Uterus (tissue), 4 donors: ENCODE measurements at places on chromosomes 3 and 15.

DNA sequence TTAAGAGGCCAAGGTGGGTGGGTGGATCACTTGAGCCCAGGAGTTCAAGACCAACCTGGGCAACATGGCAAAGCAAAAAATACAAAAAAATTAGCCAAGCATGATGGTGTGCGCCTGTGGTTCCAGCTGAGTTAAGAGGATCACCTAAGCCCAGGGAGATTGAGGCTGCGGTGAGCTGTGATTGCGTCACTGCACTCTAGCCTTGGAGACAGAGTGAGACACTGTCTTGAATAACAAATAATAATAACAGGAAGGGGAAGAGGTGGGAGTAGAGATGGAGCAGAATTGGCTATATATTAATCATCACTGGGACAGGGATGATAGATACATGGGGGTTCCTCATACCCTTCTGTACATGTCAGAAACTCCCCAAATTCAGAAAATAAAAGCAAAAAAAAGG is 23.8 kb upstream of the NMB start:
- no peaks in the 10 kb centered on the region for H3K4me1 ChIP-seq
- no peak overlapping the region for H3K4me3 ChIP-seq

GRCh38 chr15:39499681-39500080 is 81.2 kb upstream of the THBS1 start:
- H3K27ac ChIP-seq, result peak overlapping the region; percentile 77
- DNase-seq, result no peak
- no peaks in the 10 kb centered on the region for H3K36me3 ChIP-seq
- no peaks in the 10 kb centered on the region for H3K27me3 ChIP-seq
- H3K4me3 ChIP-seq, result no peak overlapping the region

DNA sequence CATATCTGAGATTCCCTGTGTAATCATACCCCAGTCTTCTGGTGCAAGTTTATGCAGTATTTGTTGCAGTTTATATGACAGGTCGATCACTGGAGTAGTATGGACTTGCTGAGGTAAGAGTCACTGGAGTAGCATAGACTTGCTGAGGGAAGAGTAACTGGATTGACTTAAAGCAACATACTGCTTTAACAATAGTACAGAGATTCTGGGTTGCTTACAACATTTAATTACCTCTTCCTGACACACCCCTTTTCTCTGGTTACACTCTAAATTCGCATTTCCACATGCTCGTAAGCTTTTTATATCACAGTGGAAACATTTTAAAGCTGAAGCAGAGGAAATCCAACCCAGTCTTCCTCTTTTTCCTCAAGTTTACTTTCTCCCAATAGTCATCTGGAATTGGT is 11.8 kb downstream of the AAGAB start:
- no peak overlapping the region for H3K4me3 ChIP-seq

DNA sequence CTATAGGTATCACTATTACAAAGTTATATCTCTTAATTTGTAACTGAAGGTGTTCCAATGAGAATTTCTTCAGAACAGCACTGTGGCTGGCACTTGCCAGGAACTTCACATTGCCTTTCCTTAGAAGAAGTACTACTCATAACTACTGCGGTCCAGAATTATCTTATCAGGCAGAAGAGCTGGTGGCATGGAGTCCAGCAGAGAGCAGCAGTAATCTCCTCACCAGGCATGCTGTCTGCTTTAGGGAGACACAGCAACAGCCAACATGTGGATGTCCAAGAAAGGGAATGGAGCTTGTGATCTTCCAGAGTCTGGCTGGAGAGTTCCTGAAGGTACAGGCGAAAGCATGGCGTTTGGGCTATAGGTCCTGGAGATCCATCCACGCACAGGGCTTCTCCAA is 919.7 kb upstream of the NR2F2 start:
- no peaks in the 10 kb centered on the region for H3K4me1 ChIP-seq
- no peak overlapping the region for H3K27ac ChIP-seq
- no peaks in the 10 kb centered on the region for H3K36me3 ChIP-seq
- DNase-seq, result no peak

- H3K27ac ChIP-seq, result no peak overlapping the region
- DNase-seq, result no peak
- H3K36me3 ChIP-seq, result no peaks in the 10 kb centered on the region
- H3K4me1 ChIP-seq, result no peaks in the 10 kb centered on the region
Observed at GRCh38 chr3:127915937-127916493, 983 bp downstream of the KBTBD12 start.

DNA sequence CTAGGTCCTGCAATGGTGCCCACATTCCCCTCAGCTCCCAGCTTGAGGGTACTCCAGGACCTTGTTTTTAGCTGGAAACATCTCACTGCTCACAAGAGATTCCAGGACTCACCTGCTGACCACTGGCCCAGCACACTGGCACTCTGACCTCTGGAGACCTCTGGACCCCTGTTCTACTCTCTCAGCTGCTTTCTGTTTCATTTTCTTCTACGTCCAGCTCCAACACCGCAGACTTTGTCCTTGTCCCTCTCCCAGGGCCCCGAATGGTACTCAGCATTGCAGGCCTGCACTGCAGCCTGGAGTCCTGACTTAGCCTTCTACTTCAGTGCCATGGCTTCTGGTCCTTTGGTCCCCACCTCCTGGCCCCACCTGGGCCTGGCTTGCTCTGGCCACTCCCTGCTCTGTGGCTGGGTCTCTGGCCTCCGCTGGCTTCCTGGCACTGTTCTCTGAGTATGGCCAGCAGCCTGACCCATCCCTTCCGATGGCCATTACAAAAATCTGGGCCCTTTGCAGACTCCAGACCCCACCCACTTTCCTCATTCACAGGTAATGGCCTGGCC is 27.9 kb downstream of the KY start:
- DNase-seq, result no peak
- H3K4me1 ChIP-seq, result no peaks in the 10 kb centered on the region
- no peaks in the 10 kb centered on the region for H3K36me3 ChIP-seq
- H3K27ac ChIP-seq, result no peak overlapping the region
- H3K27me3 ChIP-seq, result no peaks in the 10 kb centered on the region
- H3K4me3 ChIP-seq, result no peak overlapping the region

- H3K27me3 ChIP-seq, result no peaks in the 10 kb centered on the region
- peak overlapping the region; percentile 84 for H3K27ac ChIP-seq
- DNase-seq, result no peak
- H3K36me3 ChIP-seq, result no peaks in the 10 kb centered on the region
- peaks cover 50% of the 10 kb centered on the region for H3K4me1 ChIP-seq
Observed at GRCh38 chr3:129593595-129594339, 12.7 kb downstream of the PLXND1 start.

- H3K27ac ChIP-seq, result no peak overlapping the region
- H3K36me3 ChIP-seq, result no peaks in the 10 kb centered on the region
- no peak overlapping the region for H3K4me3 ChIP-seq
- H3K27me3 ChIP-seq, result no peaks in the 10 kb centered on the region
- no peaks in the 10 kb centered on the region for H3K4me1 ChIP-seq
- no peak for DNase-seq
Observed at GRCh38 chr3:5699811-5700210, 512.3 kb downstream of the EDEM1 start.

DNA sequence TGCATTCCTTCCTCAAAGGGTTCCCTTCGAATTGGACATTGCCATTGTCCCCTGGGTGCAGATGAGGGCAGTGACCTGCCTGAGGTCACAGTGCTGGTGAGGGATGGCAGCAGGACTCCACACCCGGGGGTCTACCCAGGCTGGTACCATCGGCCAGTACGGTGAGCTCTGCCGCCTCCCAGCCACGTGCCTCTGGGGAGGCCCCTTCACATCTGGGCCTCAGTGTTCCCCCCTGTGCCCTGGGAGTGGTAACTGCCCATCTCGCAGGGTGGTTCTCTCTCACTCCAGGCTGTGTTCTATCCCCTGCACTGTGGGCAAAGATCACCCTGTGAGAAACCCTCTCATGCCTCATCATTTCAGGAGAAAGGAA is 99.4 kb upstream of the IQSEC1 start:
- no peak for DNase-seq
- no peaks in the 10 kb centered on the region for H3K36me3 ChIP-seq
- H3K4me3 ChIP-seq, result no peak overlapping the region
- no peak overlapping the region for H3K27ac ChIP-seq
- H3K27me3 ChIP-seq, result no peaks in the 10 kb centered on the region

- no peak overlapping the region for H3K4me3 ChIP-seq
- no peaks in the 10 kb centered on the region for H3K27me3 ChIP-seq
- no peaks in the 10 kb centered on the region for H3K36me3 ChIP-seq
- H3K4me1 ChIP-seq, result no peaks in the 10 kb centered on the region
- no peak for DNase-seq
- H3K27ac ChIP-seq, result no peak overlapping the region
Observed at GRCh38 chr3:27378331-27378730, 9.1 kb upstream of the NEK10 start.

DNA sequence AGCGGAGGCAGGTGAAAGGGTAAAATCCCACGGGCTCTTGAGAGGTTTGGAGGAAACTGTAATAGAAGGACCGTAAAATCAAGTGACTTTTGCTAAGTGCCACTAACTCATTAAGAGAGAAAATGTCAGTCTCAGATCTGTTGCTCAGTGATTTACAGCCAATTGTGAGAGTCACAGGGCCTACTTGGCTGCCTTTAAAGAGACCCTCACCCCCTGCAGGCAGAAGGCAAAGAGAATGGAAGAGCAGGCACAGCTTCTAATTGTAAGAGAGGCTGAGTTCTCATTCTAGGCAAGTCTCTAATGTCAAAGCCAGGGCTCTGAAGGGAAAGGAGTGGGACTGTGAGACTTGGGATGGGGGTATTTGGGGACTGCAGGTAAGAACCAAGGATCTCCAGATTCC is 9.3 kb upstream of the SYNM start:
- H3K27ac ChIP-seq, result no peak overlapping the region
- H3K27me3 ChIP-seq, result no peaks in the 10 kb centered on the region
- H3K36me3 ChIP-seq, result no peaks in the 10 kb centered on the region
- no peak for DNase-seq
- no peak overlapping the region for H3K4me3 ChIP-seq

DNA sequence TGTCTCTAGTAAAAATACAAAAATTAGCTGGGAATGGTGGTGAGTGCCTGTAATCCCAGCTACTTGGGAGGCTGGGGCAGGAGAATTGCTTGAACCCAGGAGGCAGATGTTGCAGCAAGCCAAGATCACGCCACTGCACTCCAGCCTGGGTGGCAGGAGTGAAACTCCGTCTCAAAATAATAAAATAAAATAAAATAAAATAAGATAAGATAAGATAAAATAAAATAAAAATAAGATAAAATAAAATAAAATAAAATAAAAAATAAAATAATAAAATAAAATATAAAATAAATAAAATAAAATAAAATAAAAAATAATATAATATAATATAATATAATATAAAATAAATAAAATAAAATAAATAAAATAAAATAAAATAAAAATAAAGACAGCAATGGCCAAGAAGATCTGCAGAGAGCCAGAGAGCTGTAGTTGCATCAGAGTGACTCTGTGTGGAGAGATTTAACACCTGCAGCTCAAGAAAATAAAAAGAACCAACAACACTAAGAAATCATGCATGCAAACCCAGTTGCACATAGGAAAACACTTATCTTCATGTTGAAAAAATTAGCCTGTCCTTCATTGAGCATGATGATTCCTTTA is 25.9 kb downstream of the LIPH start:
- H3K4me1 ChIP-seq, result no peaks in the 10 kb centered on the region
- no peak for DNase-seq
- no peaks in the 10 kb centered on the region for H3K27me3 ChIP-seq
- H3K27ac ChIP-seq, result no peak overlapping the region
- no peak overlapping the region for H3K4me3 ChIP-seq
- H3K36me3 ChIP-seq, result no peaks in the 10 kb centered on the region

DNA sequence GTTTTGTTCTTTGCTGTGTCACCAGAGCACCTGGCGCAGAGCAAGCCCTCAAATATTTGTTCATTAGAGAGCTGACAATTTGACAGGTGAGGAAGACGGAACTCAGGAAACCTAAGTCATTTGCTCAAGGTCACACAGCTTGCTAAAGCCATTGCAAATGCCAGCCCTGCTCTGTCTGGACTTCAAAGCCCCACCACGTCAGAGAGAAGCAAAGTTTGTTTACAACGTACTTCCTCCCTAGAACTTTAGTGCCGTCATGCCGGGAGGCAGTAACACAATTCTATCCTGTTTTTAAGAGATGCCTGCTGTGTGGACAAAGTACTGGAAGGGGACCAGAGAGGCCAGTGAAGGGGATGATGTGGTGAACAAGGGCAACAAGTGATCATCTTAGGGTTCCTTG is 216.6 kb upstream of the PRICKLE2 start:
- H3K4me3 ChIP-seq, result no peak overlapping the region
- H3K4me1 ChIP-seq, result no peaks in the 10 kb centered on the region
- no peaks in the 10 kb centered on the region for H3K36me3 ChIP-seq
- no peaks in the 10 kb centered on the region for H3K27me3 ChIP-seq

DNA sequence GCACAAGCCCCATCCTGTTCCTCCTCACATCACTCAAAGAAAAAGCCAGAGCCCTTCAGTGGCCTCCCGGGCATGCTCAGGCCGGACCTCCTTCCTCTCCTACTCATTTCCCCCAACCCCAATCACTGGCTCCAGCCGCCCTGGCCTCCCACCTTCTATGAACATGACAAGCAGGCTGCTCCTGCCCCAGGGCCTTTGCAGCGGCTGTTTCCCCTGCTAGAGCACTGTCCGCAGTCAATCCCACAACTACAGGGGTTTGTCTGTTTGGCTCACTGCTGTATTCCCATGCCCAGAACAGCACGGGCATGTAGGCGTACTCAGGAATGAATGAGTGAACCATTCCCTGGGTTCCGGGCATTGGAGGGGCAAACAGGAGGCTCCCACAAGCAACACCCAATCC is 139.8 kb upstream of the PRR20G start:
- H3K27ac ChIP-seq, result no peak overlapping the region
- H3K4me1 ChIP-seq, result no peaks in the 10 kb centered on the region
- H3K27me3 ChIP-seq, result no peaks in the 10 kb centered on the region
- no peak for DNase-seq

- no peak for DNase-seq
- no peaks in the 10 kb centered on the region for H3K27me3 ChIP-seq
- H3K4me3 ChIP-seq, result no peak overlapping the region
Observed at GRCh38 chr3:45759851-45760250, 36.5 kb downstream of the SLC6A20 start.

GRCh38 chr3:46080969-46081345 is 53.7 kb upstream of the XCR1 start:
- no peaks in the 10 kb centered on the region for H3K27me3 ChIP-seq
- H3K36me3 ChIP-seq, result no peaks in the 10 kb centered on the region
- no peak overlapping the region for H3K4me3 ChIP-seq
- no peaks in the 10 kb centered on the region for H3K4me1 ChIP-seq
- no peak for DNase-seq

GRCh38 chr15:88115486-88116152 is 140.9 kb downstream of the NTRK3 start:
- no peak overlapping the region for H3K27ac ChIP-seq
- H3K27me3 ChIP-seq, result no peaks in the 10 kb centered on the region
- no peak for DNase-seq
- no peaks in the 10 kb centered on the region for H3K36me3 ChIP-seq
- no peaks in the 10 kb centered on the region for H3K4me1 ChIP-seq
- H3K4me3 ChIP-seq, result no peak overlapping the region

DNA sequence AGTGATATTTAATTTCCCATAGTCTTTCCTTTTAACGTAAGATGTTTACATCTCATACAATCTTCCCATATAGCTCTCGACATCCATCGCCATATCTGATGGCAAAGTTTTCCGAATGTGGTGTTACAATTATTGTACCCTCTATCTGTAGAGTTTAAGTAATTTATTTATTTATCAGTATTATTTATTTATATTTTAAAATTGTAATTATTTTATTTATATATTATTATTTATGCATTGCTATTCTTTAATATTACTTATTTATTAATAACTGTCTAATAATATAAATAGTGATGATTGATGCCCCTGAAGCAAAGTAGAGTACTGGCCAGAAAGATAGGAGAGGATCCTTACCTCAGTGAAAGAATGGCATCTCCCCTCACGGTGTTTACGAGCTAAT is 812.9 kb downstream of the VGLL3 start:
- no peak overlapping the region for H3K4me3 ChIP-seq
- no peaks in the 10 kb centered on the region for H3K27me3 ChIP-seq
- DNase-seq, result no peak
- no peaks in the 10 kb centered on the region for H3K4me1 ChIP-seq

GRCh38 chr3:161567577-161568361 is 71.2 kb downstream of the OTOL1 start:
- H3K4me1 ChIP-seq, result no peaks in the 10 kb centered on the region
- H3K27me3 ChIP-seq, result no peaks in the 10 kb centered on the region
- no peaks in the 10 kb centered on the region for H3K36me3 ChIP-seq
- H3K4me3 ChIP-seq, result no peak overlapping the region
